ENCODE measurements at places on chromosomes 7 and 10. TPM values are rescaled to one million over a fixed set of nuclear protein-coding genes. Genes with fewer than 3 reads are reported as not detected.
A peak's percentile ranks its signal among the peaks of the same experiment; 100 is the strongest.

HABP2 gene
- not detected for total RNA-seq

GHITM gene
- total RNA-seq, result 281 TPM

CNNM1 gene
- total RNA-seq, result 0.81 TPM

ACSM6 gene
- total RNA-seq, result not detected

- H3K36me3 ChIP-seq, result no peaks in the 10 kb centered on the region
- H3K27me3 ChIP-seq, result no peaks in the 10 kb centered on the region
- no peaks in the 10 kb centered on the region for H3K4me1 ChIP-seq
- no peak overlapping the region for H3K27ac ChIP-seq
- H3K4me3 ChIP-seq, result no peak overlapping the region
These were observed 4.9 kb downstream of the COL17A1 start for GRCh38 chr10:104080762-104081161.

DNA sequence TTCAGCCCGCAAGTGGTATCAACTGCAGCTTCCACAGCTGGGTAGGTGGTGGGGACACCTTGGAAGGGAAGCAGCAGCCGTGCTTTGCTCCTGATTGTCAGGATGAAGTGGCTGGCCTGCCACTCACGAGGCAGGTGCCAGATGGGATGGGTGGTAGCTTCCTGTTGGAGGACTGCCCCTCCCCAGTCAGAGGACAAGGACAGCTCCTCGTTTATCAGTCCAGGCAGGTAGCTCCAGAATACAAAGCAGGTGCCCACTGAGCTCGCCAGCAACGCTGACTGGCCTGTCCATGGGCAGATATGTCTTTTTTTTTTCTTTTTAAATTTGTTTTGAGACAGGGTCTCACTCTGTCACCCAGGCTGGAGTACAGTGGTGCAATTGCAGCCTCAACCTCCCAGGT, 431.3 kb downstream of the GALNT17 start:
- H3K27me3 ChIP-seq, result no peaks in the 10 kb centered on the region
- no peak for DNase-seq
- H3K4me3 ChIP-seq, result no peak overlapping the region
- no peaks in the 10 kb centered on the region for H3K36me3 ChIP-seq

DNA sequence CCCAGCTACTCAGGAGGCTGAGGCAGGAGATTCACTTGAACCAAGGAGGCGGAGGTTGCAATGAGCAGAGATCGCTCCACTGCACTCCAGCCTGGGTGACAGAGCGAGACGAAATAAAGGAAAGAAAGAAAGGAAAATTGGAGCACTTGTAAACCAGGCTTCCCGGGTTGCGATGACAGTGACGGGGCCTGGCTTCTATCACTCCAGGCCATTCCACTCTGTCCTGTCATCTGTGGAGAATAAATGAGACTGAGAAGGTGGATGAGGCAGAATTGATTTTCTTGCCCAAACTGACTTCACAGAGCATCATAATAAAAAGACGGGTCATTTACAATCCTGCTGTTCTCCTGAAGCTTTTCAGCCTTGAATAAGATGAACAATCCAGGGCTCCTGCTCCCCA, 12.1 kb upstream of the KPNA7 start:
- H3K27ac ChIP-seq, result no peak overlapping the region
- no peaks in the 10 kb centered on the region for H3K36me3 ChIP-seq
- H3K4me3 ChIP-seq, result no peak overlapping the region
- H3K27me3 ChIP-seq, result no peaks in the 10 kb centered on the region

GRCh38 chr10:110500515-110500905, 2.8 kb downstream of the DUSP5 start:
- no peaks in the 10 kb centered on the region for H3K27me3 ChIP-seq
- H3K36me3 ChIP-seq, result peaks cover 67% of the 10 kb centered on the region
- peak overlapping the region; percentile 97 for H3K4me3 ChIP-seq
- DNase-seq, result no peak

DNA sequence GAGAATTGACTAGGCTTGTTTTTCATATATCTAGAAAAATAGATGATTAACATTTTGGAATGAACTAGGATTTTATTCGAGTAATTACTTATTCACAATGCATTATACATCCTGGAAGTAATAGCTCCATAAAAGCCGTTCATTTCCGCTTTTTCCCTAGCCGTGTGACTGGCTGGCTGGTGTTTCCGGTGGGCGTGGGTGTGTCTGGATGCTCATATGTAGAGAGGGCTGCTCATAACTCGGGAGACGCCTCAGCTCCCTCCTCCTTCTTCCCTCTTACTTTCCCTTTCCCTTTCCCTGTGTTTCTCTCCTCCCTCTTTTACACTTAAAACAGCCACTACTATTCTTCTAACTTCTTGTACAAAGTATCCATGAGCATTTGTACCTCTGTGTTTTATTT, 187.7 kb upstream of the VSTM2A start:
- H3K27me3 ChIP-seq, result no peaks in the 10 kb centered on the region
- H3K4me3 ChIP-seq, result no peak overlapping the region
- H3K4me1 ChIP-seq, result no peaks in the 10 kb centered on the region
- no peak overlapping the region for H3K27ac ChIP-seq
- no peak for DNase-seq

DNA sequence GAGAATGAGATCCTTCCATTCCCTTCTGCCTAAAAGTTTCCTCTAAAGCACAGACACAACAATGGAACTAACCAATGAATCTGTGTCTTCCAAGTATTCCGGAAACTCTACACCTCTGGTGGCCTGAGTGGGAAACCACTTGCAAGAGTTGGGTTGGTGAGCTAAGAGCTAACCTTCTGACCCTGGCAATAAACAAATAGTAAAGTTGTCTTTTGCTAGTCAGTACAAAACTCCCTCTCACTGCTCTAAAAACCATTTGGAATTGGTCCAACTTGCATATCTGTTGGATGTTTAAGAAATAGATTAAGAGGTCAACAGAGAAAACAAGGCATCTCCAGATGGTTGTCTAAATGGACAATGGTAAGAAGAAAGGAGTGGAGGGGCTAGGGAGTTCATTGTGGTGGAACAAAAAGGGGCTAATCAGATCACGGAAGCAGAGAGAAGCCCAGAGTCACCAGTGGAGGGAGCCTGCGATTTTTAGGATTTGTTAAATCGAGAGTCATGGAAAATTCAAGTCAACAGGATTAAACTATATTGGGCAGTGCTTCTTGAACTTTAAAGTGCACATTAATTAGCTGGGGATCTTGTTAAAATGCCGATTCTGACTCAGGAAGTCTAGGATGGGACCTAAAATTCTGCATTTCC, 192.3 kb downstream of the EVX1 start:
- no peak for DNase-seq
- no peak overlapping the region for H3K4me3 ChIP-seq
- H3K27me3 ChIP-seq, result peaks cover 11% of the 10 kb centered on the region
- no peaks in the 10 kb centered on the region for H3K36me3 ChIP-seq
- no peak overlapping the region for H3K27ac ChIP-seq

GRCh38 chr7:85520175-85520574, 333.3 kb upstream of the SEMA3D start:
- no peak for DNase-seq
- no peak overlapping the region for H3K27ac ChIP-seq
- H3K4me3 ChIP-seq, result no peak overlapping the region
- no peaks in the 10 kb centered on the region for H3K27me3 ChIP-seq

- H3K27me3 ChIP-seq, result peaks cover 5% of the 10 kb centered on the region
- H3K4me1 ChIP-seq, result no peaks in the 10 kb centered on the region
- H3K27ac ChIP-seq, result no peak overlapping the region
- DNase-seq, result no peak
These were observed 224.1 kb downstream of the DOCK4 start for GRCh38 chr7:111982133-111982532.

- H3K4me1 ChIP-seq, result peaks cover 30% of the 10 kb centered on the region
- no peaks in the 10 kb centered on the region for H3K27me3 ChIP-seq
- no peak for DNase-seq
- no peaks in the 10 kb centered on the region for H3K36me3 ChIP-seq
- H3K27ac ChIP-seq, result no peak overlapping the region
These were observed 31.8 kb downstream of the AOAH start for GRCh38 chr7:36692456-36692855.
